Esophagus muscularis mucosa (tissue), 4 donors: ENCODE measurements at places on chromosomes 2 and 18.

- no peak for DNase-seq
Observed at GRCh38 chr2:12304564-12305171, 412.1 kb upstream of the TRIB2 start.

DNA sequence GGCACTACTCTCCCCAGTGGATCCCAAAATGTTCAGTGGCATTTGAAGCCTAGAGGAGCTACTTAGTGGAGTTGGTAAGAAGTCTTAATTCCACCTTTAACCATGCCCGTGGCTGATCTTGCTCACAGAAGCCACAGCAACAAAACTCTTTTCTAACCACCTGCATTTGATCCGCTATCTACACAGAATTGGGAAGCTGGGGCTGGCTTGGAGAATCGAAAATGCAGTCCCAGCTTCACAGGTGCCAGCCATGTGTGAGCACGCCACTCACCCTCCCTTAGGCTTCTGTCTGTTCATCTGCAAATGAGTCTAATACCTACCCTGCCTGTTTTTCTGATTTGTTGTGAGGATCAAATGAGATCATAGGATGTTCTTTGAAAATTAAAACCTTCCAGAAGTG, 182.6 kb downstream of the BCL11A start:
- no peak for DNase-seq

DNA sequence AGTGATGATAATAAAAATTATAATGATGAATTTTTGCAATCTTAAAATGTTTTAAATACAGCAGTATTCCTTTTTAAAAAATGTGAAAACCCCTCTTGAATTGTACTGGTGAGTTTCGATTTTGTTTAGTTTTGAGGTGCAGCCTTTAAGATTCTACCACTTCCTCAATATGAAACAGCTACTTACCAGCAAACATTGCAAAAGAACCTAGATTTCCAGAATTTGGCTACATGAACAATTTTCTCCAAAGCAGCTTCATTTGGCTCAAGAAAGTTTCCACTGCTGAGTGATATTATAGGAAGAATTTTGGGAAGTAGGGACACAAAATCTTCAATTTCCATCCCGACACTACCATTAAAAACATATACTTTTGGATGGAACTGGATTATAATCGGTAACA, 12.0 kb downstream of the TCF4 start:
- DNase-seq: no peak

GRCh38 chr2:132621131-132621875, 48.7 kb downstream of the LYPD1 start:
- no peak for DNase-seq

GRCh38 chr2:178865146-178865936, 58.1 kb upstream of the TTN start:
- DNase-seq: no peak

DNA sequence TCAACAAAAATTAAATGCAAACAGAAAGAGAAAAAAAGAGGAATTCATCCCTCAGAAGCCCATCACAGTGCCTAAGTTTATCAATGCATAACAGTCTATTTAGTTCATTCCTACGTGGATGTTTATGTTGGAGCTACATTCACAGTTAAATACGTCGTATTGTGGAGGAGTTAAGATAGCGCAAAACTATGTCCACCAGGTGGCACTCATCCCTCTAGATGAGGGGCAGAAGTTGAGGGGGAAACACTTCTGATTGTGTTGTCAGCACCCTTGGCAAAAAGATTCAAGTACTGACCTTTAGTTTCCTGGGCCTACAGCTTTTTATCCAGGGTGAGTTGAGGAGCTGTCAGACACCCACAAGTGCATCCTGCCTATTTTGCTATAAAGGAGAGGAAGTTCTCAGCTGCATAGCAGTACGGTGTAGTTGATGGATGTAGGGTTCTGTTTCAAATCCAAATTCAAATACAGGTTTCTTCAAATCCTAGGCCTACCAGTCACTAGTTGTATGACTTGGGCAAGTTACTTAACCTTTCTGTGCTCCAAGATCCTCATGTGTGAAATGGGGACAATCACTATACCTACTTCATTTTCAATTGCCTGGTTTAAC, 26.8 kb upstream of the MYO1B start:
- no peak for DNase-seq

DNA sequence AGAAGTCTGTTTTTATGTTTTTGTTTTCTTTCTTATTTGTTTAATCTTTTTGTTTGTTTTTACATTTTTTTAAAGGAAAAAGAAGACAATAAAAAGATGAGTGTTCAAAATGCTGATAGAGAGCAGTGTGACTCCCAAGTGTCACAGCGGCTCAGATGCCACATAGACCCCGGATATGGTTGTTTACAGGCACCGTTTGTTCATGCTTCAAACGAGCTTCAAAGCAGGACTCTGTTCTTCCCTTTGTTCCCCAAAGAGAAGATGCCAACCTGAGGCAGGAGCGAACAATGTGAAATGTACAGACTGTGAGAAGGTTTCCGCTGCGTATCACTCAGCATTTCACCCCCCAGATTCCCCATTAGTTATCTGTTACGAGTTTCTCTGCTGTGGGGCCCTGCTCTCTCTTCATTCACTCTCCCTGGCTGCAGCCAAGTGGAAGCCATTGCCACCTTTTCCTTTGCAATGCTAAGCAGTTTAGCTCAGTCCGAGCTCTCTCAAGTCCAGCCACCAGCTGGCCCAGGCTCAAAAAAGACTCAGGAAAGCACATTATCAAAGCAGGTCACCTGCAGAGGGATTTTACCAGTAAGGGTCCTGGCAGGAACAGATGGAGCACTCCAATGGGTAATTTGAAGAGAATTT, 36.4 kb upstream of the PHLPP1 start:
- no peak for DNase-seq

DNA sequence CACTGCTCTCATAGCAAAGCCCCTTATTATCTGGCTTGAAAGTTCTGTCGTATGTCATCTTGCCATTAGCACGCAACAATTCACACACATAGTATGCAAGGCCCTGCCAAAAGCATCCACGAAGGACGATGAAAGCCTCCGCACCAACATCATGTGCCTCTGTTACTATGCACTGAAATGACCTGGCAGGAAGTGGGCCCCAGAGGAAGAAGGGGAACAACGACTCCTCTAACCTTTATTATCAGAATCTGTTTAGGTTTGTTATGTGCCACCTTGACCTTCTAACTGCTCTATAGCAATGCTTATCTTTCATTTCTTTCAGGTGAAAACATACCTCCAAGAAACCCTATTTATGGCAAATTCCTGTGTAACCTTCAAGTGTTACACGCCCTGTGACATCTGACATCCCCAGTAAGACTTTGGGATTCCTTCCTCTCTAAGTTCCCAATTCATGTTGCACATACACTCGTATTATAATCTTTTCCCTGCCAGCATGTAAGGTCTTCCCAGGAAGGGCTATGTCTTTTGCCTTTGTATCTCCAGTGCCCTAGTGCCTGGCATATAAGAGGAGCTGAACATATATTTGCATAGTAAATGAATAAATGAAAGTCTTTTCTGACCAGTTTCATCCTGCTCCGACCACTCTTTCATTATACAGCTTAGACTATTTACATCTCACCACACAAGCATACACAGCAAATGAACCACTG, 7.0 kb upstream of the NDUFV2 start:
- no peak for DNase-seq

- no peak for DNase-seq
Observed at GRCh38 chr2:37886745-37887144, 38.3 kb upstream of the RMDN2 start.

GRCh38 chr2:138922973-138923563, 142.9 kb upstream of the NXPH2 start:
- no peak for DNase-seq

GRCh38 chr2:95353055-95353575, 49.4 kb upstream of the FAHD2A start:
- DNase-seq: no peak

GRCh38 chr2:224545884-224546644, 39.1 kb downstream of the CUL3 start:
- no peak for DNase-seq

DNA sequence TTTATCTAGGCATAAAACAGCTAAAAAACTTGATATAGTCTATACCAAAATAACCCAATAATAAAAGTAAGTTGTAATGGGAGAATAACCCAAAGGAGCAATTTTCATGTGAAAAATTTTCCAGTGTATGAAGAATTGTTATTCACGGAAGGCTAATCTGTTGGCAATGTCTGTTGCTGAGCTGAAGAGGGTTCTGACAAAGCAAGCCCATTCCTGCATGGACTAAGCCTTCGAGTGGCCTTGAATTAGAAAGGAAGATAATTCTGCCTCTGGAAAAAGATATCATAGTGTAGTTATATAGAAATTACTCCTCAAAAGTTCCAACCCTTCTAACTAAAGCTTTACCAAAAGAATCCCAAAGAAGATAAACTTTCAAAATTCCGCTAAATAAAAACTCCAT, 101.5 kb downstream of the MAP2 start:
- DNase-seq: no peak

GRCh38 chr2:105179469-105180372, 61.8 kb upstream of the GPR45 start:
- peak; percentile 89 for DNase-seq

DNA sequence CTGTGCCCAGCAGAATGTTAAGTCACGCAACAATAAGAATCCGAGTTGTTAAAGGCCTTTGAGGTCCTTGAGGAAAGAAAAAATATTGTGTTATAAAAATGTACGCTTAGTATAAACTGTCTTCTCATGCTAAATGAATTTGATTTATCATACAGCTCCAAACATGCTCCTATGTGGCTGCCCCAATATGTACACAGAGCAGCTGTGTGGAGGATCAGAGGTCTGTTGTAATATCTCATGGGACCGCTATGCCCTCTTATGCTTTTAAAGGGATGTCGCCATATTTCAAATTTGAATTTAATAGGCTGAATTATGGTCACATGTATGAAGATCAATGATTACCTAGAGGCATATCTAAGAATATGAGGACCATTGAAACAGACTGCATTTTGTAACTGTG, 90.2 kb downstream of the SLC5A7 start:
- no peak for DNase-seq

GRCh38 chr2:204849892-204850291, 304.6 kb downstream of the PARD3B start:
- DNase-seq: no peak

DNA sequence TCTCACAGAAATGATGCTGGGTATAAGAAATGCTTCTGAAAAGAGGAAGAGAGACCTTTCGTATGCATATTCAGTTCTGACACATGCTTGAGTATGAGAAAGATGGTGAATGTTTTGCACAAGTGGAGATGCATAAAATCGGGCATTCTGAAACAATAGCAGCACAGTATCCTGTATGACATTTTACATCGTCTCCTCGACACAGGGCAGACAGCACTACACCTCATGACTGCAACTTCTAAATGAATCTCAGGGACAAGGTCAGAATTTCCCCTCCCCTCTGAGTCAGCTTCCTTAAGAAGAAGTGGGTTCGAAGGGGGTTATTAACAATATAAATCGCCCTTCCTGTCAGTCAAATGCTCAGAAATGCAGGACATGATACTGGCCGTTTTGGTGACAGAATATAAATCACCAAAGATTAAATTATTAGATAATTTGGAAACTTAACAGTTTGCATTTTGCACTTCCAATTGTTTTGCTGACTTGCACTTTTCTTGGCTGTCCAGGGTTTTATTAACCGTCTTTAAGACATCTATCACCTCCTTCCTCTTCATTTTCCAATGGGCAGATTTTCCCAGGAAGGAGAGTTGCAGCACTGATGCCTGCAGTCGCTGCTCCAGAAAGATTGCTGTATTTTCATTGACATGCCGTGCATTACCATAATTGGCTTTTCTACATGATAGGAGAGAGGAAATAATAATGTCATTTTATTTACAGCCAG, 57.2 kb downstream of the TSHZ1 start:
- no peak for DNase-seq

DNA sequence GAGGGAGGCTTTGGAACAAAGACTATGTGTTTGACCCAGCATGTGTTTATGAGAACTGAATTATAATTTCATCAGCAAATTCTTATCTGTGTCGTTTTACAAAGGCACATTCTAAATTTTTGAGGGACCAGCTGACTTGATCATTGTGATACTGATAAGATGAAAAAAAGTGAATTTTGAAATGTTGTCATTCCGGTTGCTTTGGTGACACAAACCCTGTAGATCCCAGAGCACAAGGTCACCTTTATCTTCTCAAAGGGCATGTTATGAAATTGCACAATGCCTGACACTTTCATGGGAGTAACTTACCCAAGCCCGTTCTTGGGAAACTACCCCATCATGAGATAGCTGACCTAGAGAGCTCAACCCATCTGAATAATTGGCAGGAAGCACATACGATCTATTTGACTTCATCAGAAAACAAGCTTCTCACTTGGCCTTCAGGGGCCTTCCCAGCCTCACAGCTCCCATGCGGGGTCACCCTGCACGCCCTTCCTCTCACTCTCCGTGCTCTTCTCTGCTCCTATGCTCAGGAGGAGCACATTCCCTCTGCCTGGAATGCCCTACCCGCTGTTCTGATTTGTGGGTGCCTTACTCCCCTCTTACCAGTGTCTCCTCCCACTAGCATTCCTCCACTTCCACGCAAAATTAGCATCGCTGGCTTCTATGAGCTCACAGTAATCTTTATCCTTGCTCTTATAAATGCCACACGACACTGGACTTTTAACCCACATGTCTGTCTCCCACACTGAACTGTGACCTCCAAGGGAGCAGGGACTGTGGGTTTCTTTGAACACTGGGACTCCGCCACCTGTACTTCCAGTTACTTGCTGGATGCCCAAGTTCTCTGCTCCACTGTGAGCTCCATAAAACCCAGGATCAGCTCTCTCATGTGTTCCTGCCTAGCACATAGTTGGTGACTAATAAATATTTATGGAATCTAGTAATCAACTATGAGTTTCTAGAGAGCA, 555.8 kb upstream of the ID2 start:
- no peak for DNase-seq

GRCh38 chr2:191114403-191114886, 36.3 kb downstream of the STAT4 start:
- no peak for DNase-seq

GRCh38 chr2:172083628-172084394, 1.5 kb upstream of the DLX1 start:
- no peak for DNase-seq

DNA sequence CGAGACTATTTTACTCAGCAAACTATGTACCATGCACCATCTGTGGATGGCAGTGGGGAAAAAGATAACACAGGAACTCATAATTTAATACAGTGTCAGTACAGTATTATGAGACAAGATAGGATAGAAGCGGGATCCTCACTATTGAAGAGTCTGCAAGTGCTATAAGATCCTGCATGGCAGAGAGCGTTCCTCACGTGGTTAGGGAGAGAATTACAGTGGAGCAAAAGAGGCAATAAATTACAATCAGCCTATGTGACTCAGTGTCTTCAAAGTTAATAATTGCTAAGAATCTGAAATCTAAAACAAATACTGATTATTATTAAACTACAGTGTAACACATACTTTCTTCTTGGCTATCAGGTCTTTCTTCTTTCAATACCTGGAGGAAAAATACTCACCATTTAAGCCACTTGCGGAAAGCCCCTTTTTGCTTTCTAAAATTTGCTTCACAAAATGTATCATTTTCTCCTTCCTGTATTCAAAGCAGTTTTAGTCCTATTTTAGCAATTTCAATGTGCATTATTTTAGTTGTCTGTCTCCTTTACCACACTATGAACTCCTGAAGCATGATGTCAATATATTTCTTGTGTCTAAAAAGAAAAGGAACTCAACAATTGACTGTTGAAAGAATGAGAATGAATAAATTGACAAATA, 342.9 kb downstream of the SPAG16 start:
- no peak for DNase-seq

GRCh38 chr2:113167115-113167932, 6.4 kb upstream of the PSD4 start:
- DNase-seq: no peak

GRCh38 chr2:226429476-226429875, 370.1 kb downstream of the IRS1 start:
- DNase-seq: peak; percentile 37
